NCI-H510A treated with DMSO at 0.1 percent for 48 hours (cell line): ENCODE measurements at places on chromosomes 7 and 10.

GRCh38 chr7:34982371-34983019 is 54.8 kb downstream of the DPY19L1 start:
- DNase-seq: no peak

GRCh38 chr7:30445770-30446169 is 32.8 kb downstream of the NOD1 start:
- DNase-seq: peak; percentile 55

- DNase-seq: no peak
These were observed 45.6 kb upstream of the CFAP46 start for GRCh38 chr10:132987671-132988571.

DNA sequence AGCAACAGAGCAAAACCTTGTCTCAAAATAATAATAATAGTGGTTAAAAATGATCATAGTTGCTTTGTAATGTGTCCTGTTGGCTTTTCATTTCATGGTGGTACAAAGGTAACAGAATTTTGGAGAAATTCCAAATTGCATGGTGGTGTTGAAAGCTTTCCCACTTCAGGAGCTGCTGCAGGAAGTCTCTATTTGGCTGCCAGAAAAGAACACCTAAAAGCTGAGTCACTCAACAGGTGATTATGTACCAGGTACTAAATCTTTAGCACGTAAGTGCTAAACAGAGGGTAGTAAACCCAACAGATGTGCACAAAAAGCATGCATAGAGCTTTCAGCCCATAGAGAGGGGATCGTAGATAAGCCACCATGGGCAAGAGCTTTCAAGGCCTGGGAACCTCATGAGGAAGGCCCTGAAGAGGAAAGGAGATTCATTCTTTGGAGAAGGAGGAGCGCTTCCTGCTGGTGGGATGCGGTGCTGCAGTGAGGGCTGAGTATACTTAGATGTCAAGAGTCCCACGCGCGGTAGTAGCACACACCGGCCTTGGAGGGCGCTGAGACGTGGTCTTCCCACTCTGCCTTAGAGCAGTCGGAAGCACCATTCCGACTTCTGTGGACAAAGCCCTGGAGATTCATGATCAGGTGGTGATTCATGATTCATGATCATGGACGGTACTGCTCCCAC is 118.7 kb downstream of the RALA start:
- DNase-seq: no peak

DNA sequence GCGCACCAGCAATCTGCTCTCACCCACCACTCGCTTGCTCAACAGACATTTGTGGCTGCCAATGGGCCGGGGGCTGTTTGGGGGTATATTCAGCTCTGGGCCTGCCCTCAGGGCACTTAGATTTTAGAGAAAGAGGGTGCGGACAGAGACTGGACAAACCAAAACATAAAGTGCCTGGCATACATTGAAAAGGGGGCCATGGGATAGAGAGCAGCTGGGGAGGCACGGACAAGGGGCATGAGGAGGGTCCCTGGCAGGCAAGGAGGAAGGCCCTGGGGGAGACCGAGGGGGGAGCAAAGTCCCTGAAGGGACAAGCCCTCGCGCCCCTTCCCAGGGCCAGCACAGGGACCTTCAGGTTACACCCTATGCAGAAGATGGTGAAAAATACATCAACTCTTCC is 43.5 kb downstream of the CLRN3 start:
- no peak for DNase-seq

DNA sequence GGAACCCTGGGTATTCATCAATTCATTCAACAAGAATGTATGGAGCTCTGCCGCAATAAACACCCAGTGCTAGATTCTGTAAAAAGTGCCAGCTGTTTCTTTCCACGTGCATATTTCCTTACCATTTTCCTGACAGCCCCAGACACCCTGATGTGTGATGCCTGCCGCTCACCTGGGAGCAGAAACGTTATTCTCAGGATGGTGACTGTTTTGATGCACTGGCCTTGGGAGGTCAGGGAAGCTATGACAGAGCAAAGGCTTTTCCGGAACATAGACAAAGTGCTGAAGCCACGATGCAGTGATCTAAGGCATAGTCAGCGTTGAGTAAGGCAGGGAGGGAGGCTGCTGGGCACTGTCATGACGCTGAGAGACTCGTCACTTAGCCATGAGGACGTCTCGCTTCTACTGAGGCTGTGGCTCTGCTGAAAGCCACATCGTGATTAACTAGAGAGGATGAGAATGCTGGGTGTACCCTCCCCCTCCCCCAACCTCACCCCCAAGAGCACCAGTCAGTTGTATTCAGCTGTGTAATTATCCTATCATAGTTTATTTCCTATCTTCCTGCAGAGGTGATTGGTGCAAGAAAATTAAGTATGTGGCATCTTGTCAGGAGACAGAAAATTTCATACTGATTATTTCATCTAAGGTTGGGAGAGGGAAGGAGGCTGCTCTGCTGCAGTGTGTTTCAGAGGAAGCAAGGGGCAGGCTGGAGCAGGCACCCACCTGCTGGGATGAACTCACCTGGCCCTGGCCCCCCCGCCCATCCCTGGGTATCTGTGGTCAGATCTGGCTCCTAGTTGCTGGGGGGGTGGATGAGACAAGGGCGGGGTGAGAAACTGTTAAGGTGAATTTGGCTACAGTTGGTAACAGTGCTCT is 48.8 kb upstream of the SMNDC1 start:
- no peak for DNase-seq

DNA sequence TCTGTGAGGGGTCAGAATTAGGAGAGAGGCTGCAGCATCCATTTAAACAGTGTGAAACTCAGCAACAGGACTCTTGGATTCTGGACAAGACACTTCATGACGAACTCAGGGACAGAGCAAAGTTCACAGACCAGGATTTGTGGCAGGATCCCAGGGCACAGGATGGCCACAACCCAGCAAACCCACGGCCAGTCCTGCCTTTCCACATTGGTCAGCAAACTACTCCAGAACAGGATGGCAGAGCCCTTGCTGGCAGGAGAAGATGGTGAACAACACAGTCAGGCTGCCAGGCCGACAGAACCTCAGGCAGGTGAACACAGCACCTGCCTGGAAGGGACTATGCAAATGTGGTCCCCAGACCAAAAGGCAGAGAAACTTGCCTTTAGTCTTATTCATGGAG is 34.4 kb downstream of the VSTM4 start:
- DNase-seq: no peak

- DNase-seq: no peak
These were observed 7.5 kb upstream of the SMC3 start for GRCh38 chr10:110560012-110560411.

DNA sequence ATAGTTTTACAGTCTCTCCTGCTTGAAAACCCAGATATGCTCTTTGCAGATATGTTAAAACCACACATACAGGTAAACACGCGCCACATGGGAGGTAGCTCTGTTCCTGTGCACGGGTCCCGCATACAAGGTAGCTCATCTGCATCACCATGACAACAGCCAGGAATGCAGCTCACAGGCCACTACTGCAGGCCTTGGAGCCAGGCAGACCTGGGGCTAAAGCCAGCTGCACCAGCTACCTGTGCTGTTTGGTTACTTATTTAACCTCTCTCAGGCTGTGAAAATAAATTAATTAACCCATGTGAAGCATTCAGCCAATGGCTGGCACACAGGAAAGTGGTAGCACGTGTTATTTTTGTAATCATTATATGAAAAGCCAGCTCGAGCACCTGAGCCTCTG is 428.3 kb downstream of the TNS3 start:
- DNase-seq: no peak

- no peak for DNase-seq
These were observed 211.5 kb downstream of the GPAM start for GRCh38 chr10:111972109-111972508.

DNA sequence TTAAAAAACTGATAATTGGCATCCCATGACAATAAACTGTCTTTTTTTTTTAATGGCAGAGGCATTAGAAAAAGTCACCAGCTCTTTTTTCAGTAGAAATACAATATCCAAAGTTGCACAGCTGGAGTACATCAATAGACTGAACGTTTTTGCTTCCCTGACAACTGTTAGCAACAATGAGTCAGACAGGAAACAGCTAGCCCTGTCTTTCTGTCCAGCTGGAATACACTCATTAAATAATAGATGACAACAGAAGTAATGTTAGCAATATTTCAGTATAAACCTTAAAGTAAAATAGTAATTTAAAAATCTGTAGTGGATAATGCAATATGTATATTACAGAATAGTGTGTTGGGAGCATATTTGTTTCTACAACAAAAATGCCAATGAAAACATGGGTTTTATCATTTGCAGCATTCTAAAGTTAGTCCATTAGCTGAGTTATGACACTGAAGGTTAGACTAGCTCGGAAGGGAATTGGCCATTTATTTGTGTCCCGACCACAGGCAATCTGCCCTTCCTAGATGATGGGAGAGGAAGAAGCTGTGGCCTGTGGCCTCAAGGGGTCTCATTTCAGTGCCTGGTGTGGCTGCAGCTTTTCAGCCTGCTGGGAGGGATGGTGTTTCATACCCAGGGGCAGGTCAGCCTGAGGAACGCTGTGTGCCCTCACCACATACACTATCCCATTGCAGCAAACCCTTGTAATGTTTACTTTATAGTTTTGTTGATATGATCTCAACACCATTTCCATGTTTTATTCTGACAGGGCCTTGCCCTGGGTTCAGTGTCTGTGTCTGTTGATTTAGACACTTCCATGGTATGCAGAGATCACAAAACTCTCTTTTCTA is 173.3 kb downstream of the SLC16A9 start:
- DNase-seq: peak; percentile 19

DNA sequence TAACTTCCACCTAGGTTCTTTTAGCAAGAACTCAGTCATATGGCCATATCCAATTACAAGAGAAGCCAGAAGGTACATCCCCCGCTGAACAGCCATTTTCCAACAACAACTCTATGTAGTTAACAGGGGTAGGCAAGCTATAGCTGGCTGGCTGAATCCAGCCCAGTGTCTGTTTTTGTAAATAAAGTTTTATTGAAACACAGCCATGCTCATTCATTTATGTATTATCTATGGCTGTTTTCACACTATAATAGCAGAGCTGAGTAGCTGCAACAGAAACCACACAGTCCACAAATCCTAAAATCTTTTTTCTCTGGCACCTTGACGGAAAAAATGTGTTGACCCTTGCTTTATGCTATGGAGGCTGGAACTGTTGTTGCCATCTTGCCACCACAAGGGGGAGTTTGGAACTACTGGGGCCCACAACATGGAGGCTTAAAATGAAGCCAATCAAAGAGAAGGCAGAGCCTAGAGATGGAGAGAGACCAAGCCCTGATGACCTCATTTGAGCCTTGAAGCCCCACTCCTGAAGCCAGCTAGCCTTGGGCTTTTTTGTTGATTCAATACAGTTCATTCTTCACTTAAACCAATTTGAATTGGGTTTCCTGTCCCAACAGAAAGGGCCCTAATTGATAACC is 33.3 kb upstream of the XPNPEP1 start:
- no peak for DNase-seq

DNA sequence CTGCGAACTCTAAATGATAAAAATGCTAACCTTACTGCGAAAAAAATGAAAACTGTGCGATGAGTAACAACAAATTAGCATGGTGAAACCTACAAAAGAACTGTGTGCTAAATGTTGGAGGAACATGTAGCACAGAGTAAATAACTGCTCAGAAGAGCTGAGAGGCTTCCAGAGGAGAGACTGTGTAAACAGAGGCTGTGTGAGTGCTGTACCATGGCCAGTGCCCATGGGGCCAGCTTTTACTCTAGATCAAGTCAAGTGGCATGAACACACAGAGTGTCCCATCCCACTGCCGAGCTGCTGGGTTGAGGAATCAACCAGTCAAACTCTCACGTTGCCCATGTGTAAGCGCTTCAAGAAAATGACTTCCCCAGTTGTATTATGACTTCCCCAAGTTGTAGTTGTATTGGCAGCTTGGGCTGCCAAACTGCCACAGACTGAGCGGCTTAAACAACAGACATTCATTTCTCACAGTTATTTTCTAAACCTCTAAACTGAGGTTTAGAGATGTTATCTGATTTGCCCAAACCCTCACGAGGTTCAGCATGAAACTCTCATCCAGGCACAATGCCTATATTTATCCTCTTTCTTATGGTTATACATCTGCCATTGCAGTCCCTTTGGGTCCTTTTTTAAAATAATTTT is 270.7 kb downstream of the ABCA13 start:
- no peak for DNase-seq

DNA sequence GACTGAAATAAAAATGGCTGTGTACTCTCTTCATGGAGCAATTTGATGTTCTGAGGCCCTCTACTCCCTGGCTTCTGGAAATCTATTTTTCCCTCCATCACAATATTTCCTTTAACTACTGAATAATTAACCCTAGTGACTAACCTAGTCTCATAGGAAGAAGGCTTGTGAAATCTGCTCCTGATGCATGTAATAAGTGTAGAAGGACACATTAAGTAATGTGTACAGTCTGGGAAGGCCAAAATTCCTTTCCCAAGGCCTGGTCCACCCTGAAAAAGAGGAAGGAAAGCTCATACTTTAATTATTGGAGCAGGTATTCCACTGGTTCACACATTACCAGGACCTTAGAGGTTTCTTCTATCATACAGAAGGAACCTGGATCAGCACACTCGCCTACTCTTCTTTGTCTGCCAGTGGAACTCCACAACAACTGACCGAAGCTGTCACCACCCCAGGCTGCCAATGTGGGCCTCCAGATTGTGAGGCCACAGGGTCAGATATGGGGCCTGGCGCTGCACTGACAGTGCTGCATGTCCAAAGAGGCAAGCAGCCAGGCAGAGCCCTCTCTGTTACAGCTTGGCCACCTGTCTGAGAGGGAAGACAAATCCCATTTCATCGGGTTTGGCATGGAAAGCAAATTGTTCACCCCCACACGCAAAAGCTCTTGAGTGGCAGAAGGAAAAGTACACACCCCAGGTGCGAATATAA is 54.4 kb upstream of the FAM133B start:
- no peak for DNase-seq

GRCh38 chr10:83954193-83954799 is 185.0 kb upstream of the GHITM start:
- DNase-seq: no peak

- DNase-seq: no peak
These were observed 50.0 kb downstream of the ABCC2 start for GRCh38 chr10:99832439-99832838.

GRCh38 chr10:73799899-73800559 is 11.4 kb downstream of the NDST2 start:
- no peak for DNase-seq

DNA sequence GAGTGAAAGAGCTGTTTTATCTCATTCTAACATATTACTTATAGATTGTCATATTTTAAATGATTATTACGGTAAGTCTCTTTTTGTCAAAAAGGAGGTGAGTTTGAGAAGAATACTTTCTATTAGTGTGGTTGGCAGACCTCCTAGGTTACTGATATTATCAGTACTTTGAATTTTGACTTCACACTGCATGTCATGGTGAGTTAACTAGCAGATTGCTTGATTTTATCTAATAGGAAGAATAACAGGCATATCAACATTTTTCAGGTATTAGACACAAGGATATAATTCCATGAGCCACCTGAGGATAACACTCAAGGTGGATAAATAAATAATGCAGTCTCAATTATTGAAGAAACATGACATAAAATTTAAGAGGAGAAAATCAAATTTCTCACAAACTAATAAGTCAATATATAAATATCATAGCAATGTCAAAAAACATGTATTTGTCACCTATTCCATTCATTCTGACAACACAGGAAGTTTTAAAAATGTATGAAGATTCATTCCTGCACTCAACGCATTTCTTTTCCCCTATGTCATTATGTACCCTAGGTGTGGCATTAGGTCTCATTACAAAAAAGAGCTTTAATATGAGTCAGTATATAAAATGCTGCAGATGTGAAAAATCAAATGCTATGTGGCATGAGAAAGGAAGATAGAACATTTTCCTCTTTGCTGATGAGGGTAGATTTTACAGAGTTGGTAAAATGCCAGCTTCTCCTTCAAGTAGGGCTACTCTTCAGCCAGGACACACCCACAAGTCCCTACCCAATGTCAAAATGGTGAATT is 1621.6 kb downstream of the REEP3 start:
- DNase-seq: no peak

GRCh38 chr7:157482025-157482424 is 145.2 kb downstream of the DNAJB6 start:
- no peak for DNase-seq
